AG09309 (cell line): ENCODE measurements at places on chromosomes 5 and 9.

DNA sequence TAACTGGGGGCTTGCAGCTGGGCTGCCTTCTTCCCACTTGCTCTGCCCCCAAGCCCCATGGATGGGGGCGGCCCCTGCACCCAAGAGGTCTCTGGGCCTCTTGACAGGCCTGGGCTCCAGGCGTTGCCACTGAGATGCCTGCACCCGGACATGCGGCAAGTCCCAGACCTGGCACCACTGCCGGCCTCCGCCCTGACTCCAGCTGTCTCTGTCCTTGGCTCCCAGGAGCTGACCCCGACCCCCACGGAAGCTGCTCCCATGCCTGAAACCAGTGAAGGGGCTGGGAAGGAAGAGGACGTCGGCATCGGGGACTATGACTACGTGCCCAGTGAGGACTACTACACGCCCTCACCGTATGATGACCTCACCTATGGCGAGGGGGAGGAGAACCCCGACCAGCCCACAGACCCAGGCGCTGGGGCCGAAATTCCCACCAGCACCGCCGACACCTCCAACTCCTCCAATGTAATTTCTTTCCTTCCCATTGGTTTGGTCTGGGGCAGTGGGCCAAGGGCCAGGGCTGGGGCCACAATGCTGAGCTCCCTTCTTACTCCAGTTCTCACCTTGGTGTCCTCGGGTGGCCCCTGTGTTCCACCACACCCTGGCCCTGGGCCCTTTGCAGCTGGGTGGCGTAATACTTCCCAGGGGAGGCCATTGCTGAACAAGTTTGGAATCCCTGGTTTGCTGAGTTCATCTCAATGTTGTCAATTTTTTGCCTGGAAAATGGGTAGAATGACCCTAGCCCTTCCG is 88.6 kb downstream of the COL5A1 start:
- DNase-seq = no peak

GRCh38 chr5:82274343-82275211 is 3.6 kb downstream of the RPS23 start:
- DNase-seq = no peak

DNA sequence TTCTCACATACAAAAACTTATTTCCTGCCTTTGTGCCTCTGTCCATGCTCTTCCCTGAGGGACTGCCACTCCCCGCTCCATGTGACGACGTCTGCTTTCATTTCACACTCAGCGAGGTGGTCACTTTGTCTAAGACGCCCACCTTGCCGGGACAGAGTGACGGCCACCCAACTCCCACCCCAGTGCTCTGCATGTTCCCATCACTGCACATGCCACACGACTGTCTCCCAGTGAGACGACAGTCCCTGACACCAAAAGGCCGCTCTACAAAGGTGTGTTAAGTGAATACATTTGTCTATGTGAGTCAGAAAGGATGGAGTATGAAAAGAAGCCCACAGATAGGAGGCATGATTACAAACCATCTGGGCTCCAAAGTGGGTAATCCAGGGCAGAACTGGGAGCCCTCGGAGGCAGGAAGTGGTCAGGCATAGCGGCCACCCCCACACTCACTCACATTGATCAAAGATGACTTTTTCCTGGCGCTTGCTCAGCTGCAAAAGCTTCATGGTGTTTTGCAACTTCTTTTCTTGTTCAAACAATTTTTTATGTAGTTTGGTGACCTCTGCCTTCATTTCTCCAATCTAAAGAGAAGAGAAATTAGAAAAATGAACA is 185.8 kb downstream of the CDK5RAP2 start:
- peak; percentile 88 for DNase-seq

- no peak for DNase-seq
Observed at GRCh38 chr9:72579190-72579589, 57.8 kb downstream of the TMC1 start.

- no peak for DNase-seq
Observed at GRCh38 chr9:116733010-116733641, 46.0 kb downstream of the TRIM32 start.

DNA sequence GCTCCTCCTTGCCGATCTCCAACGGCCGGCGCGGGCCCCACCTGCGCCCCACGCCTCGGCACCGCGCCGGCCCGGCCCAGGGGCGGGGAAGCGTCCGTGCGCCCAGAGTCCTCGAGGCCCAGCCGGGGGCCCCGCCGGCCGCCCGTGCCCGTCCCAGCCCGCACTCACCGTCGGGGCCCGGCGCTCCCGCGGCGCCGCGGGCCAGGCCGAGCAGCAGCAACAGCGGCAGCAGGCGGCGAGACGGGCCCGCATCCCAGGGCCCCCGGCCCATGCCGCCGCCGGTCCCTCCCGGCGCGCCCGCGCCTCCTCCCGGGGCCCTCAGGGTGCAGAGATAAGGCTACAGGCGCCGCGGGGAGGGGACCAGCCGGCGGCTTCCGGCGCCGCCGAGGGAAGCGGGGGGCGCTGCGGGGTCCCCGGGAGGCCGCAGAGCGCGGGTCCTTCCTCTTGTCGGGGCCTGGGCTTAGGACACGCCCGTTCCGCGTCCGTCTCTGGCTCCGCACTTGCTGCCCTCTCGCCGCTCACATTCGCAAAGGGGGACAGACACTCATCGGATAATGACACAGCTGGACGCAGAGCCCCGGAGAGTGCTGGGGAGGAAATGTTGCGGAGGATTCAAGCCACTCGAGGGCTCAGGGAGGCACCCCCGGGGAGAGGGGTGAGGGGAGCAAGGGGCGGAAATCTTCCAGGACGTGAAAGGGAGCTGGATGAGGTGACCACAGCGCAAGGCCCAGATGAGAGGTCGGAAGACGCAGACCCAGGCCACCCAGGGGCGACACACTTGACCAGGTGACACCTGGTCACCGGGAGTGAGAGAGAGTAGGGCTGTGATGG is at the start of gene SUSD1:
SUSD1 (minus strand) TSS at position 333 of the 831 bp plus-strand sequence; CDS start at position 271, 62 bp downstream.
- no peak for DNase-seq

DNA sequence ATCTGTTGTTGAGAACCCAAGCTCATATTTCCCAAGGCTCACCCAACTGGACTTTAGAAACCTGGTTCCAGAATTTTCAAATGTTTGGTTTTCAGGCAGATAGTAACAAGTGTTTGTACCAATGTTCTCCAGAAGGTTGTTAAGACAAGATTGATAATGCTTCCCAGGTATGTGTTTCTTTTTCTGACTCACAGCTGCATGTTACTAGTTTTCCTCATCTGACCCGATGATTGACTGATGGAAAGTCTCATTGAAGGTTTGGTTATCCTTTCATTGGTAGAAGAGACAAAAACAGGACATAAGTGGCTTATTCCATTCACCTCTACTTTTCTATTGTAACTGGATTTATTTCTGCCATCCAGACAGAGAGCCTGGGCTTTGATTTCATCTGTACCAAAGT is 10.4 kb downstream of the BASP1 start:
- no peak for DNase-seq

DNA sequence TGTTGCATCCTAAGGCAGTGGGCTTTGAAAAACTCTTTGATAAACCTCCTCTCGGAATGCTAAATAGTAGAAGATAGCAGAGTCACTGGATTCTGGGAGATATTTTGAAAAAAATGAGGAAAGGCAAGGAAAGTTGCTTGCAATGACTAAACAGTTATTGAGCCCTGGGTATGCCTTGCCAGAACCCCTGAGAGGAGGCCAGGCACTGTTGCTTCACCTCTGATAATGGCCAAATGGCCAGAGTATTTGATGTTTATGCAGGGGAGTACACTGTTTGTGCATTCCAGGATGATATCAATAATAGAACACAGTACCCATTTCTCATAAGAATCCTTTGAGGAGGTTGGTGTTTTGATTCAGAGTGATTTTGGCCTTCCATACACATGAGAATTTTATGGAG is 935.1 kb upstream of the WWC1 start:
- no peak for DNase-seq

- DNase-seq = no peak
Observed at GRCh38 chr5:141711687-141712086, 29.7 kb upstream of the ARAP3 start.

- no peak for DNase-seq
Observed at GRCh38 chr5:167725264-167725663, 566.2 kb upstream of the WWC1 start.

DNA sequence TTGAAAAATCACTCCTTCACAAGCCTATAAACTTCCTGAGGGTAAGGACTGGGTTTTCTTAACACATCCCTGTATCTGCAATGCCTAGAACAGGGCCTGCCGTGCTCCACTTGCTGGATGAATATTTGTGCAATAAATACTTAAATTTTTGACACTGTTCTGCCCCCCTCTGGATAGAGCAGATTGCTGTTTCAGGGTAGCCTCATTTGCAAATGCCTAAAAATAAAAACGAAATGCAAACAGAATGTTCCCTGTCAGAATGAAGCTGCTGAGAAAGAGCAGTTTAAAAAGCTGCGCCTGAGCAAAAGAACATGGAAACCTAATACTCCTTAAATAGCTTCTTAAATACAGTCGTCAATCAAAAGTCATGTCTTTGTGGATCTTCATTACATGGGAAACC is 385.3 kb downstream of the PRELID2 start:
- DNase-seq = no peak

DNA sequence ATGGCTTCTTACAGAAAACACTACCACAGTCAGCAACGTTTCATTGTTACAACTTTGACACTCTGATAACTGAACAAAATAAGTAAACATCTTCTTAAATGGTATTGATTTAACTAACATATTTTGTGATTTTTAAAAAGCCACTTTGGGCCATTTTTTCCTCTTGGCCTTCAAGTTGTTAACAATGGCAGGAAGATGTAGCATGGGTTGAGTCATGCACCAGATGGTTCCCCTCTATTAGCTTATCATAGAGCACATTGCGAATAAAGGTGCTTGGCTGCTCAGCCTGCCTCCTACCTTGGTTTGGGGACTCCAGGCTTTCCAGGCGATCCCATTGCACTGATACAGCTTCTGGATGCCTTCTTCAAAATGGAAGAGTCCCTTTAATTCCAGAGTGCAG is 24.1 kb upstream of the CER1 start:
- no peak for DNase-seq
